ENCODE measurements at places on chromosomes 5 and 9. TPM values are rescaled to one million over a fixed set of nuclear protein-coding genes. Genes with fewer than 3 reads are reported as not detected.

PCSK1 gene
- total RNA-seq, result not detected

DNA sequence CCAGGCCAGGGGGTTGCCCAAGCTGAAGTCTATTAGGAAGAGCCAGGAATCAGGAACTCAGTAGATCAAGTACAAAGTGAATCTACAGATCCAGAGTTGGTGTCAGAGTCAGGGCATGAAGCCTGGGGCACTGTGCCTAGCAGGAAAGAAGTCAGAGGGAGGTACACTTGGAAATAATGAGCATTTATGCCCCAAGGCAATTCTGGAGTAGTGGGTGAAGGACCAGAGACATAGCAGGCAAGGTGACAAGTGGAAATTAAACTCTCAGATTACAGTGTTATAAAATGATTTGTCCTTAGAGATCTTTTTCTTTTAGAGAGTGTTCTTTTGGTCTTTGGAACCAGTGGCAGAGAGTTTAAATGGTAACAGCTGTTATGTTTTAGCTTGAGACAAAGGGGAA, 138.0 kb downstream of the ADAMTSL1 start:
- H3K4me1 ChIP-seq, result no peaks in the 10 kb centered on the region
- H3K27ac ChIP-seq, result no peak overlapping the region
- no peak overlapping the region for H3K4me3 ChIP-seq
- H3K36me3 ChIP-seq, result no peaks in the 10 kb centered on the region

GRCh38 chr5:36337597-36337996, 35.9 kb upstream of the RANBP3L start:
- no peak overlapping the region for H3K4me3 ChIP-seq
- H3K27ac ChIP-seq, result no peak overlapping the region
- peaks cover 6% of the 10 kb centered on the region for H3K27me3 ChIP-seq
- no peaks in the 10 kb centered on the region for H3K36me3 ChIP-seq
- no peak for DNase-seq
- no peaks in the 10 kb centered on the region for H3K4me1 ChIP-seq

DNA sequence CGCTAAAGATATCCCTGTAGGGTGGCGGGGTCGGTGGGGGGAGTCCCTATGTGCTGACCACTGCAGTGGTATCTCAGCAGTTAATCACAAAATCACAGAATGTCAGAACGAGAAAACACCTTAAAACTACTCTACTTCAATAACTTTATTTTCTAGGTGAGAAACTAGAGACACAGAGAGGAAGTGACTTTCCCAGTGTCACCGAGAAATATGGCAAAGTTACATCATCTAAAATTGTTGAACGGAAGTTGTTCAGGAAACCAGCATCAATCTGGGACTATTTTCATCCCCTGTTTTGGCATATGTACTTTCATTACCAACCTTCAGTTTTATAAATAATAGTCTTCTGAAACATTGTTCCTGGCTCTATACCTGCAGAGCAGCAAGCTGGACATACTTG, 384.0 kb downstream of the SPOCK1 start:
- no peaks in the 10 kb centered on the region for H3K36me3 ChIP-seq
- H3K27me3 ChIP-seq, result no peaks in the 10 kb centered on the region
- no peak overlapping the region for H3K4me3 ChIP-seq
- no peaks in the 10 kb centered on the region for H3K4me1 ChIP-seq
- H3K27ac ChIP-seq, result no peak overlapping the region
- no peak for DNase-seq

- no peaks in the 10 kb centered on the region for H3K36me3 ChIP-seq
- H3K27ac ChIP-seq, result peak overlapping the region; percentile 88
- peak overlapping the region; percentile 1 for H3K4me3 ChIP-seq
- peaks cover 26% of the 10 kb centered on the region for H3K4me1 ChIP-seq
- H3K27me3 ChIP-seq, result no peaks in the 10 kb centered on the region
These were observed 166.3 kb downstream of the DOCK2 start for GRCh38 chr5:169803077-169803981.

- H3K4me3 ChIP-seq, result no peak overlapping the region
- no peaks in the 10 kb centered on the region for H3K4me1 ChIP-seq
- DNase-seq, result peak; percentile 32
- no peaks in the 10 kb centered on the region for H3K36me3 ChIP-seq
- H3K27ac ChIP-seq, result no peak overlapping the region
These were observed 2.2 kb downstream of the GABRB2 start for GRCh38 chr5:161544350-161544765.

- H3K27me3 ChIP-seq, result no peaks in the 10 kb centered on the region
- H3K4me1 ChIP-seq, result peaks cover 5% of the 10 kb centered on the region
- H3K36me3 ChIP-seq, result no peaks in the 10 kb centered on the region
- no peak within 1 kb of the TSS for H3K27ac ChIP-seq
- peak; percentile 35 for DNase-seq
- H3K4me3 ChIP-seq, result peak within 1 kb of the TSS; percentile 80
These were observed at the start of gene RNF180 for GRCh38 chr5:64165500-64166200. Gene RNF180, plus strand, starts transcription at chr5:64165843. Its CDS starts 34,965 bp downstream, at chr5:64200808.

GFI1B gene
- not detected for total RNA-seq

GRCh38 chr5:148507648-148508047, 123.9 kb downstream of the FBXO38 start:
- no peaks in the 10 kb centered on the region for H3K4me1 ChIP-seq
- no peak overlapping the region for H3K4me3 ChIP-seq
- no peaks in the 10 kb centered on the region for H3K36me3 ChIP-seq
- H3K27ac ChIP-seq, result no peak overlapping the region

DNA sequence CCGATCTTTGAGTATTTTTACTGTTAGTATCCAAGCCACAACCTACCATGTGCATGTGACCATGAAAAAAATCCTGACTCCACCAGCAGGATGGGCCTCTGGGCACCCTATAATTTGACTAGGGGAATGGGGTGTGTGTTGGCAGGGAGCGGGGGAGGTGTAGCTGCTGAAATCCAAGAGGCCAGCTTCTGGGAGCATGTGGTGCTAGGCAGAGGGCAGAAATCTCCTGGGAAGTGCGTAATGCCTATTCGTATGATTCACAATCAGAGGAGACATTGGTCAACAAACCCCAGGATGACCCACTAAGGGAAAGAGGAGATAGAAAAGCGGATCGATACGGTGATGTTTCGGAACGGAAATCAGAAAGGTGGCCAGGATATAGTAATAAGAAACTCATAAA, 149.9 kb downstream of the ARSB start:
- H3K4me1 ChIP-seq, result no peaks in the 10 kb centered on the region
- DNase-seq, result no peak
- no peaks in the 10 kb centered on the region for H3K27me3 ChIP-seq
- H3K36me3 ChIP-seq, result no peaks in the 10 kb centered on the region

DNA sequence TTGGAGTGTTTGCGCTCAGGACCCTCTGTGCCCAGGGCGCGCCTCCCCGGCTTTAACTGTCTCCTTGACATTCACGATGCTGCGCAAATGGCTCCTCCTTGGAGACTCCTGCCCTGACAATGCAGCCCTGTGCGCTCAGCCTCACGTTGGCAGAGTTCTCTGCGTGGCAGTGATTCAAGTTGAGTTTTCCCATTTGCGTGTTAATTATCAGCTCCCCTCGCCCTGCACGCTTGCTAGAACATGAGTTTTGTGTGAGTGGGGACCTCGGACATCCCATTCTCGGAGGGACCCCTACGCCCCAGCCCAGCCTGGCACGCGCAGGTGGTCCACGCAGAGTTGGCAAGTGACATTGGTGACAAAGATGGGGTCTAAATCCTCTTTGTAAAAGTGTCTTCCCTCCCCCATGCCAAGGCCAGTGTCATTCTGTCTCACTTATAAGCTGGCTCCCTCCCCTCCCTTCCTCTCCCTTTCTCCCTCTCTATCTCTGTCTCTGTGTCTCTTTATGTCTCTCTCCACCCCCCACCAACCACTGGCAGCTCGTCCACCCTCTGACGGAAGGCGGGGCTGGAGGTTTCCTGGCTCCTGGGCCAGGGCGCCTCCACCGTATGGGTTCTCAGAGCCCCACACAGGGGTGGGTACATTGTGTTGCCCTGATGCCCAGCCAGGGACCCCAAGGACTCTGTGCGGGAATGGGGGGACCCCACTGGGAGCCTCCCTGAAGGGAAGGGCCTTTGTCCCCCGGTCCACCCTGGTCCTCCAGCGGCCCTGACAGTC, 169.3 kb downstream of the OLFM1 start:
- no peak overlapping the region for H3K4me3 ChIP-seq
- H3K27ac ChIP-seq, result no peak overlapping the region
- no peaks in the 10 kb centered on the region for H3K36me3 ChIP-seq
- no peak for DNase-seq
- H3K27me3 ChIP-seq, result no peaks in the 10 kb centered on the region

PGM5 gene
- total RNA-seq, result 113 TPM

GRCh38 chr9:125246261-125246667, 5.1 kb upstream of the HSPA5 start:
- H3K4me1 ChIP-seq, result peaks cover 2% of the 10 kb centered on the region
- no peak for DNase-seq
- no peak overlapping the region for H3K27ac ChIP-seq
- H3K27me3 ChIP-seq, result no peaks in the 10 kb centered on the region

SCGB3A2 gene
- not detected for total RNA-seq

DNA sequence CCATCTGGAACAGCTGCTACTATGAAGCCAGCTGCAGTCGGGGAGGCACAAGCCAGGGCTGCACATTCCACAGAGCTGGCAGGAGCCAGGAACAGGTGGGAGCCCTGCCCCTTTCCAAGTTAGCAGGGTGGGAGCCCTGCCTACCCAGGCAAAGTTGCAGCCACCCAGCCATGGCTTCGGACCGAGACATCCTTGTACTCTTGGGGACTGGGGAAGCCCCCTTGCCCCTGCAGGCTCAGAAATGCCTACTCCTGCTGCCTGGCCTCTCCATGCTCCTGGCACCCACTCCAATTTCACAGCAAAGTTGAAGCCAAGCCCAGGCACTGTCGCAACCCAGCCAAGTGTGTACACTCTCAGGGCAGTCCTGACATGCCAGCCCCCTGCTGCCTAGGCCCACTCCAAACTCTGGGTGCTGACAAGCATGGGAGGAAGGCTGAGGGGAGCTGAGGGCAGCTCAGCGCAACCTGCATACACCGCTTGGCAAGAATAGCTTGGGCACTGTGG, 165.1 kb downstream of the RNF180 start:
- H3K4me1 ChIP-seq, result no peaks in the 10 kb centered on the region
- H3K27ac ChIP-seq, result no peak overlapping the region
- DNase-seq, result no peak
- H3K4me3 ChIP-seq, result no peak overlapping the region

DNA sequence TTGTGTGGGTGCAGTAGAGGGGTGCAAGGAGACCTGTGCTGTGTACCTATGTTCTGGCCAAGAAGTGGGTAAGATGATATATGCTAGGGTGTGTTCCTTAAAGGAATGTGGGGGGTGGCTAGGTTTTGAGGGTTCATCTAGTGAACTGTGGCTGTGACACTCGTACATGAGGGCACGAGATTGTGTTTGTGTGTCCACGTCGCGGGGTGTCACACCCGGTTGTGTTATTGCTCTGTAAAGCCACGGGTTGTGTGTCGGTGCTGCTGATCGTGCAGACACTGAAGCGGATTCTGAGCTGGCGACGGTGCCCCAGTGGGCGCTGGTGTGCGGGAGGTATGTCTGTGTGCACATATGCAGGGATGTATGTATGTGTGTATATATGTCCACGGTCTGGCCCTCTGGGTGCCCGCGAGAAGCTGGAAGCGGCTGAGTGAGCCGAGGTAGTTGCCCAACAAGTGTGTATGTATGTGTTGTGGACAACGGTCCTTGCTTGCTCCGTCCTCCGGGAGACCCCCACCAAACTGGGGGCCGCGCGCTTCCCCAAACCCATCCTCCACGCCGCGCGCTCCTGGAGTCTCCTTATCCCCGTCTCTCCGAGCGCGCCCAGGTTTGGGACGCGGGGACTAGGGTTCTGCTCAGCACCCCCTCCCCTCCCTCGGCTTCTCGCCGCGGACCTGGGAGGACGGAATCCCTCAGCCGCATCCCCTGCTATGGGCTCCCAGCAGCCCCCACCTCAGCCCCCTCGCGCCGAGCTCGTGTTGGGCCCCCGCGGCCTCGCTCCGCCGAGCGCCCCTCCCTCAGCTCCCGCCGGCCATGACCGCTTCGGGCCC, 639 bp downstream of the PCDH1 start:
- peaks cover 65% of the 10 kb centered on the region for H3K27me3 ChIP-seq
- no peak overlapping the region for H3K27ac ChIP-seq
- peak overlapping the region; percentile 23 for H3K4me3 ChIP-seq
- H3K4me1 ChIP-seq, result peaks cover 5% of the 10 kb centered on the region
- no peaks in the 10 kb centered on the region for H3K36me3 ChIP-seq

LCN6 gene
- total RNA-seq, result not detected

GRCh38 chr9:78954286-78954685, 617.5 kb upstream of the TLE4 start:
- H3K4me1 ChIP-seq, result no peaks in the 10 kb centered on the region
- peak; percentile 21 for DNase-seq
- no peaks in the 10 kb centered on the region for H3K27me3 ChIP-seq
- no peaks in the 10 kb centered on the region for H3K36me3 ChIP-seq
- no peak overlapping the region for H3K27ac ChIP-seq

SNCAIP gene
- total RNA-seq, result 5.1 TPM

DNA sequence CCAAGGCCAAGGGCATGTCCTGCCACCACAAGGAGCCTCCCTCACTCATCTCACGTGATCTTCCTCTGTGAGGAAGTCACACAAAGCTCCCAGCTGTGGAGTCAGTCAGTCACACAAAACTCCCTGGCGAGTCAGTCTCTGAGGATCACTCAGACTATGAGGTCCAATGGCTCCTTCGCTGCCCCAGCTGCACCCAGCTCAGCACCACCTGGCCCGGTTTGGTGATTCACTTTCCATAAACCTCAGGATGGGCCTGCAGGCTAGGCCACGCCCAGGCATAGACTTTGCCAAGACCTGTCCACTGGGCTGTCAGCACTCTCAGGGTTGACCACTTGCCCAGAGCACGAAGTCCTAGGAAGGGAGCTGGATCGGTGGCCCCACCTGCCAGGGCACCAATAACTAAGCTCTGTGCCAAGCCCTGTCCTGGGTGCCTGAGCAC, 233.8 kb downstream of the HSPA4 start:
- H3K27ac ChIP-seq, result no peak overlapping the region
- DNase-seq, result peak; percentile 67
- no peaks in the 10 kb centered on the region for H3K36me3 ChIP-seq

TAF1L gene
- total RNA-seq, result under 0.01 TPM

PTGDS gene
- 89.9 TPM for total RNA-seq

SLCO6A1 gene
- not detected for total RNA-seq

DNA sequence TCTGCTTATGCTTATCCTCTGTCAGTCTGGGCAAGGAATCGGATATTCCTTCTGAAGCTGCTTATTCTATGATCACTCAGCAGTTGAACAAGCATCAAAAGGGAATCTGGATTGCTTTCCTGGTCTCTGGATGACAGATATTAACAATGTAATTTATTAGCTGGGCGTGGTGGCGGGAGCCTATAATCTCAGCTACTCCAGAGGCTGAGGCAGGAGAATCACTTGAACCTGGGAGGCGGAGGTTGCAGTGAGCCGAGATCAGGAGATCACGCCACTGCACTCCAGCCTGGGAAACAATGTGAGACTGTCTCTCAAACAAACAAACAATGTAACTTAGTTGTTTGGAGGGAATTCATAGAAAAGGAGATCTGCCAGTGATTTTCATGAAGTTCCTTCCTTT, 45.4 kb downstream of the DMRT1 start:
- H3K27me3 ChIP-seq, result no peaks in the 10 kb centered on the region
- no peak for DNase-seq
- no peaks in the 10 kb centered on the region for H3K4me1 ChIP-seq
- H3K4me3 ChIP-seq, result no peak overlapping the region

GRCh38 chr5:142836048-142836447, 65.9 kb downstream of the ARHGAP26 start:
- no peak overlapping the region for H3K4me3 ChIP-seq
- no peaks in the 10 kb centered on the region for H3K27me3 ChIP-seq
- DNase-seq, result no peak
- no peaks in the 10 kb centered on the region for H3K4me1 ChIP-seq
- H3K36me3 ChIP-seq, result no peaks in the 10 kb centered on the region

NIM1K gene
- 7.7 TPM for total RNA-seq

- no peaks in the 10 kb centered on the region for H3K36me3 ChIP-seq
- H3K27ac ChIP-seq, result peak within 1 kb of the TSS; percentile 56
- H3K27me3 ChIP-seq, result no peaks in the 10 kb centered on the region
- no peaks in the 10 kb centered on the region for H3K4me1 ChIP-seq
- peak; percentile 60 for DNase-seq
- H3K4me3 ChIP-seq, result peak within 1 kb of the TSS; percentile 83
These were observed at the start of gene SLC35D2 for GRCh38 chr9:96383165-96383942. Gene SLC35D2, minus strand, starts transcription at chr9:96383711. Its CDS starts 77 bp downstream, at chr9:96383634.
